ENCODE measurements at places on chromosomes 7 and 10.

- no peak for DNase-seq
Observed at GRCh38 chr7:58086871-58087535, 637.0 kb downstream of the ZNF716 start.

DNA sequence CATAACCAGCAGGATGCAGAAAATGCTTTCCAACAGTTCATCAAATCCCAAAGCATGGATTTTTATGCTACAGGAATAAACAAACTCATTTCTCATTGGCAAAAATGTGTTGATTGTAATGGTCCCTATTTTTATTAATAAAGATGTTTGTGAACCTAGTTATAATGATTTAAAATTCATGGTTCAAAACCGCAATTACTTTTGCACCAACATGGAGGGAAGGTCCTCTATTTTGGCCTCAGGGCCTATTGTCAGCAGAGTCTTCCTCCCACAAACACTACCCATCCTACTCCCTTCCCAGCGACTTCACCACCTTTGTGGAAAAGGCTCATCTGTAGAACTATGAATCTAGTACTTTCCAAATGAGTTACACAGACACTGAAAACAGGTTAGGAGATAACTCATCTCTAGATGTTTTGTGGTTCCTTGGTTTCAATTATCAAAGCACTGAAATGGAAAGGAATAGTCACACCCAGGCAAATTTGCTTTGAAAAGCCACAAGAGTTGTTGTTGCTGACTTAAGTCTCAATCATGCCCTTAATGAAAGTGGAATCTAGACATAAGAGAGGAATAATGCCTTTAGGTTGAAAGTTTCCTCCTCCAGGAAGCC lies 59.4 kb upstream of the FRMD4A start:
- no peak for DNase-seq

GRCh38 chr7:30472784-30473775 lies 5.5 kb downstream of the NOD1 start:
- DNase-seq, result no peak

- DNase-seq, result no peak
Observed at GRCh38 chr7:55245271-55245723, 119.8 kb upstream of the LANCL2 start.

DNA sequence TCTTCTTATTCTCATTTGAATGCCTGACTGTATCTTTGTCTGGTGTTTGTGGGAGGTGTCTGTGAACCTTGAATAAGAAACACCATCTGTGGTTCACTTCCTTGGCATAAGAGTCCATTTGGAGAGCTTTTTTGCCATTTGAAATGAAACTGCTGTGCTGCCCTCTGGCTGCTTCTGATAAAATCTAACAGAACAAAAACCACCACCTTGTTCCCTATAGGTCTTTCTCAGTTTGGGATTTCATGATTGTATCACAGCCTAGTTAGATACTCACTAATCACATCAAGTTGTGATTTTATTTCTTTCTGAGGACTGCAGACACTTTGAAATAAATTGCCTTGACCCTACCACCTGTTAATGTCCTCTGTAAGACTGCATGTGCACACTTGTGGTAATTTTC lies 102.7 kb upstream of the FAM13C start:
- no peak for DNase-seq

GRCh38 chr10:103192089-103192450 lies 1.0 kb downstream of the NT5C2 start:
- no peak for DNase-seq

GRCh38 chr10:51706225-51706624 lies 6.8 kb upstream of the CSTF2T start:
- no peak for DNase-seq

DNA sequence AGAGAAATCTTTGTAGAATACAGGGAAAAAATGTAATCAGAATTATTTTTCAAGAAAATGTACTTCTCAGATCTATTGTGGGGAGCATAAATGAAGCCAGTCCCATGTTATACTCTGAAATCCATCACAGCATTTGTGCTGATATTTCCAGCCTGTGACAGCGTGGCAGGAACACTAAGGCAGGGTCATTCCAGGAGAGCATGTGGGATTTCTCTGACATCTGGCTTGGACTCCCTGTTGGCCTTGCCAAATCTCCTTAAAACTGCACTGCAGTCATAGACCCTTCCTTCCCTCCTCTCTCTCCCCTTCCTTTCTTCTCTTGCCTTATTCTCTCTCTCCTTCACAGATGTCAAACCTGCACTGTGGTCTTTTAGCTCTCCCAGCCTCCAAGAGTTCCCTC lies 6.5 kb upstream of the TSPAN13 start:
- no peak for DNase-seq

DNA sequence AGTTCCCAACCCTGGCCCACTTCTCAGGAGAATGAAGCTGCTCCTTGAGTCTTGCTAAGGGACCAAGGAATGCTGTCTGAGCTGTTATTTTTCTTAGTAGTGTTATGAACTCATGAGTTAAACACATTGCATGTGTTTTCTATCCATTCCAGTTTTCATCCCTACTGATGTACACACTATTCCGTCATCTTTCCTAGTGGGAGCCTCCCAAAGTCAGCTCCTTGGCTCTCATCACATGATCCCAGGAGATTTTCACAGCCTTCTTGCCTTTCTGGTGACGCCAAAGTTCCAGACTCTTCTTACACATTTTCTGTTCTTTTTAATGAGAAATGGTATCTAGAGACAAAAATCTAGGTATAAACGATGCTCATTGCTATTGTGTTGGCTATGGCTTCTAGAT lies 8.4 kb upstream of the C10orf71 start:
- DNase-seq, result no peak

GRCh38 chr7:45697576-45698136 lies 123.5 kb downstream of the ADCY1 start:
- no peak for DNase-seq

DNA sequence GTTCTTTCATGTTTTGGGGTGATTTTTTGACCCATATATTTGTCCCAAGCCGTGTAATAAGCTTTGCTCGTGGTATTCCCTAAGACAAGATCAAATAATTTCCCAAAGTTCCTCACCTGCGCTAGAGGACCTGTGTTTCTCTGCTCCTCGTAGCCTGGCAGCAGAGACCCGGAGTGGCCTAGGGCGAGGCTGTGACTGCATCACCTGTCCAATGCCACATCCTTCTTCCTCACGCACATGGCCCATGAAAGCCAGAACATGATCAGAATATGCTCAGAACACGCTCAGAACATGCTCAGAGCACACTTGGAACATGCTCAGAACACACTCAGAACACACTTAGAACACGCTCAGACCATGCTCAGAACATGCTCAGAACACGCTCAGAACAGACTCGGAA lies 23.8 kb downstream of the EN2 start:
- DNase-seq, result no peak

DNA sequence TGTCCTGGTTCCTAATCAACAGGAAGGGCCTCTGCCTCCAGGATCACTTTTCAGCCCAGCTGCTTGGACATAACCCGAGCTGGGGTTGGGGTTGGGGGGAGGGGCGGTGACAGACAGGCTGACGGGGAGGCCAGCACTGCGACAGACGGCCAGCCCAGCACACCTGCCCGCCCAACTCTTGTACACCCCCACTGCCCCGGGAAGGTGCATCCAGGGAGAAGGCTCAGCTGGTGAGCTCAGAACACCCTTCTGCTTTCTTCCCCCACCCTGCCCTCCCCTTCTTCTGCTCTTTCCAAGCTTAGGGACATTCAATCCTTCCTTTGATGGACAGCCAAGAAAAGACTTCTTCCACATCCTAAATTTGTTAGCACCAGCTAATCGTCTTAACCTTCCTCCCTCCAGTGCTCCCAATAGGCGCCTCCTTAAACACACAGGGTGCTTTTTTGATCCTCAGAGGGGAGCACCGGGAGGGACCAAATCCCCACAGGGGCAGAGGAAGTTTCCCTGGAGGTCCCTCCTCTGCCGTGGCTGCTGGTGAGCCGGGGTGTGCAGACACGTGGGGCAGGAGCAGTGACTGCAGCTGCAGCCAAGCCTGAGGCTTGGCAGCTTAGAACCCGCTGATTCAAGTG lies 44.7 kb downstream of the COL13A1 start:
- no peak for DNase-seq

DNA sequence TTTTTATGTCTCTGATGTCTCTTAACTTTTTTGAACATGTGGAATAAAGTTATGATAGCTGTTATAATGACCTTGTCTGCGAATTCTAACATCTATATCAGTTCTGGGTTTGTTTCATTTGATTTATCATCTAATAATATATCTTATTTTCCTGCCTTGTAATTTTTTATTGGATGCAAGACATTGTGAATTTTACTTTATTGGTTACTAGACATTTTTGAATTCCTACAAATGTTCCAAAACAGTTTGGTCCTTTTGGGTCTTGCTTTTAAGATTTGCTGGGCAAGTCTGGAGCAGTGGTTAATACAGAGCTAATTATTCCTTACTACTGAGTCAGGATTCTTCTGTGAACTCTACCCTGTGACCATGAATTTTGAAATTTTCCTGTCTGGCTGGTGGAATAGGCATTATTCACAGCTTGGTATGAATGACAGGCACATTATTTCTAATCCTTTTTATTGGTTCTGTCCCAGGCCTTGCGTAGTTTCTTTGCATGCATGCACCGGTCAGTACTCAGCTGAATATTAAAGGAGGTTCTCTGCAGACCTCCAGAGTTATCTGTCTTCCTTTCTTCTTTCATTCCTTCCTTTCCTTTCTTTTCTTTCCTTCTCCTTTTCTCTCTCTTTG lies 9.0 kb downstream of the CUTC start:
- no peak for DNase-seq

DNA sequence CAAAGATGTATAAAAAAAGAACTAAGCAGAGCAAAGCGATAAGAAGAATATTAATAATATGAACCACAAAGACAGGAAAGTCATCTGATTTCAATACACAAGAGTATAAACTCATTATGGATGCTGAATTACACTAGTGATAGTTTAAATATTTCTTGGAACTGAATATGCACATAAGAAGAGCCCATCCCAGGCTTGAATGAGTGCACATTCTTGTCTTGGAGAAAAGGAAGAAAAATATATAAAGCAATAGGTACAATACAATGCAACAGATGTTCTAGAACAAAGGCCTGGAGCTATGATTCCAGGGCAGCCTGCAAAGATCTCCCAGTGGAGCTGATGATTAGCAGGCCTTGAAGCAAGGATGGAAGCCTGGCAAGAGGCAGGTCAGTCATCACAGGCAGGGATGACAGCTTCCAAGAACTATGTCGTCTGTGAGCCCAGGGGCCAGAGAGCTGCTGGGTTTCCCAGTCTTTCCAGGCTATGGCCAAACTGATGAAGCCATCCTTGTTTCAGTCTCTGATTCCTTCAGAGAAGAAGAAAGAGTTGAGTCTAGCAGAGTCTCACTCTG lies 277.6 kb downstream of the KCNMA1 start:
- DNase-seq, result no peak

- no peak for DNase-seq
Observed at GRCh38 chr7:73970801-73971229, 57.2 kb upstream of the ELN start.

DNA sequence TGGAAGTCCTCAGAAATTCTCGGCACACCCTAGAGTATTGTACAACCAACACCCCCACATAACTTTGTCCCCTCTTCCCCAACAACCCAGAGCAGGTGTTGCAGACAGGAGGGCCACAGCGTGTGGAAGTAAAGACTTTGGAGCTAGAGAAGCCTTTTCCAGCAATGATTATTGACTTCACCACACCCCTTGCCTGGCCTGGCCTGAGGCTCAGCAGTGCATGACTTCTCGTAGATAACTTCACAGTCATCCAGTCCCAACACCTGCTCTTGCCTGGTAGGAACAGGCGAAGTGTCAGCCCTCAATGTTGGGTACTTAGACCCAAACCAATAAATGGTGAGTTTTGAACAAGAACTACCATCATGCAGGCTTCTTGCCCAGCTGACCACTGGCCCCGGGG lies 36.7 kb downstream of the GOT1 start:
- DNase-seq, result no peak

DNA sequence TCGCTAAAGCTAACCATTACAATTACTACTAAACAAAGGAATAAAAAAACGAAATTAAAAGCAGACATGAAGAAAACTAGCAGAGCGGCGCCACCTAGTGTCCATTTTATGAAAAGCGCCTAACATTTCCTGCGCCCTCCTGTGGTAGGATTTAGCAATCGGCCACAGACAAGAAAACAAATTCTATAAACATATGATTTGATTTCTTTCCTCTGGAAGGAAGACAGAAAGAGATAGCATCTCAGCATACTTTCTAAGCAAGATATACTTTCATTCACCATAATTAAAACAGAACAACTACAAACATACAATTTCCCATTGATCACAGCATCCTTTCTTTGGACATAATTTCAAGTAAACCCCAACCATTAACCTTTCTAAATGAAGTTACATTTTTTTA lies 337.7 kb upstream of the NPVF start:
- DNase-seq, result peak; percentile 18

DNA sequence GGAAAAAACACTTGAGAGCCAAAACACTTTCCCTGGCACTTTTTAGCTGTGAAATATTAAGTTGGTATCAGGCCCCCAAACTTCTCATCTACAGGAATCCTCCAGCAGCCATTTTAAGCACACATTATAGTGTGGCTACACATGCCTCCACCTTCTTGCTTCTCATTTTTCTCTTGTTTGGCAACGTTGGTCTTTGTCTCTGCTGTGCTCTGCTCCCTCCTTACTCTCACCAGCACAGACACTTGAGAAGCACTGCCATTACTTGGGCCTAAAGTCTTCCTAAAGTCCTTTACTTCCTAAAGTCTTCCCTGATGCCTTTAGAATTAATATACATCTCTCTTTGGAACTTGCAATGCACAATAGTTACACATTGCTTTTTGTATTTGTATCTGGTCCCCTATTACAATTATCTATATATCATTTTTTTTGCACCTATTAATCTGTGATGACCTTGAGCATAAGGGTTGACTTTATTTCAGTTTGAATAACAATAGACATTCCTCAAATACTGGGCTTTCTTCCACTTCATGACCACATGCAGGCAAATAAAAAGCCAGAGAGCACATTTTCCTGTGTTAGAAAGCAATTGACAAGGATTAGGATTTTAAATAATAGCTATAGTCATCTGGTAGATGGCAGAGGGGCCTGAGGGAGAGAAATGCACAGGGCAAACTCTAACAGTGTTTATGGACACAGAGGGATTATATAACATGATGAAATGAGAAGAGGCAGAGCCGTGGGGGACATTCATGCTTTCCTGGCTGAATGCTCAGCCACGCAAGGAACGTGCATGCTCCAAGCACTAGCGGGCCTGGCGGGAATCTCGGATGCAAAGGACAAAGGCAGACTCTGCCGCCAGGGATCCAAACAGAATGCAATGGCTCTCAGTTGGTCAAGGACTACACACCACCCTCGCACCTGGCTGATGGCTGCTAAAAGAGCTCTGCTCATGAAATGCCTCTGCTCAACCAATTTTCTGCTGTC lies 99.3 kb downstream of the CDC14C start:
- DNase-seq, result no peak

GRCh38 chr7:138223402-138223879 lies 147.2 kb downstream of the AKR1D1 start:
- DNase-seq, result no peak

DNA sequence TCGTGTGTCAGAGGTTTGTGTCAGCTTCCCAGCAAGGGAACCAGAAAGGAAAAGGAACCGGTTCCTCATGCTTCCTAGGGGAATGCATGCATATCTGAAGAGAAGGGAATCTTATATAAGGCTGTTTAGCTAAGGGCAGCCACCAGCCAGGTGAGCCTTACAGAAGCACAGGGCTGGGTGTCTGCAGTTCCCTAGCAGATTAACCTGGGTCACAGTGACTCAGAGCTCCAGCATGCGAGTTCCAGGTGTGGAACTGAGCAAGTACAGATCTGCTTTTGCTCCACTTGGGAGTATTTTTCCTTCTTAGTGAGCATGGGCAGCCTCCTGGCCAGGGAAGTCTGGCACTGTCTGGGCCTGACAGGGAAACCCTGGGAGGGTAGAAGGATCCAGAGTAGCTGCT lies 957 bp upstream of the ANKRD2 start:
- no peak for DNase-seq

GRCh38 chr7:143934526-143935325 lies at the start of gene OR2F2:
Gene OR2F2, plus strand, starts transcription at chr7:143935233. Its CDS starts 0 bp downstream, at chr7:143935233.
- no peak for DNase-seq
